Retinal pigment epithelial cell (primary cell): ENCODE measurements at places on chromosomes 3 and 15.

- DNase-seq = no peak
Measured at GRCh38 chr15:77710637-77711036, 77.9 kb upstream of the LINGO1 start.

DNA sequence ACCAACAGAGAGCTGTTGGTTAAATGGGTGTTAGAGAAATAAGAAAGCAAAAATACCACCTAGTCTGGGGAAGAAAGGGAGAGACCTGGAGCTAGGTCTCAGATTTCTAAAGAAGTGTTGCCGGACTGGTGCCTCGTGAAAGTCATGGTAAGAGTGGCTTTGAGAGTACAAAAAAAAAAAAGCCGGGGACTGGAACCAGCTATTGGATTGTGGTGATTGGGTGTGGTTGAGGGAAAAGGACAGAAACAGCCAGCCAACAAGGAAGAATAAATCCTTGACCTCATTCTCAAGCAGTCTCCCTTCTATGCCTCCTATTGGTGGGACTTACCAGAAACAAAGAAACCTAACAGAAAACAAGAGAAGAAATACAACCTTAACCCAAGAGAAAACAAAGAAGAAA is 346.4 kb upstream of the KCNMB2 start:
- DNase-seq = no peak

GRCh38 chr15:38746211-38746610 is 181.6 kb upstream of the RASGRP1 start:
- no peak for DNase-seq

GRCh38 chr15:36877796-36878683 is 222.3 kb downstream of the MEIS2 start:
- DNase-seq = no peak

- no peak for DNase-seq
Measured at GRCh38 chr3:52350981-52351761, 35.1 kb downstream of the DNAH1 start.

GRCh38 chr3:89353465-89353864 is 246.0 kb downstream of the EPHA3 start:
- DNase-seq = no peak

- no peak for DNase-seq
Measured at GRCh38 chr3:5757213-5757804, 569.8 kb downstream of the EDEM1 start.

DNA sequence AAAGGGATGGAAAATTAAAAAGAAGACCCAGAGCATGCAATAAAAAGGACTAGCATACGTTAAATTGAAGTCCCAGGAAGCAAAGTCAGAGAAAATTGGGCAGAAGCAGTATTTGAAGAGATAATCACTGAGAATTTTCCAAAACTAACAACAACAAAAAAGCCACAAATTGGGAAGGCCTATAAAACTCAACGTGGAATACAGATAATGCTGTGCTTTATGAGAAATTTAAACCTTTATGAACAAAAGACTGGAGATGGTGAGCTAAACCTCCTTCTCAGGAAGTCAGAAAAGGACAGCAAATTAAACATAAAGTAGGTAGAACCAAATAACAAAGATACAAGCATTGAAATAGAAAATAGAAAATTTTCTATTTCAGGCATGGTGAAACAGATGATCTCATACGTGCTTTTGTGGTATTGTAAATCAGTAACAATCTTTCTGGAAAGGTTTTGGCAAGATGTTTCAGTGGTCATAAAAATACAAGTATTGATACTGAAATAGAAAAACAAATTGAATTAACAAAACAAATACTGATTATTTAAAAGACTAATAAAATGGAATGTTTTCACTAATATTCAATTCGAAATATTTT is 55.6 kb downstream of the LYSMD4 start:
- DNase-seq = no peak

- no peak for DNase-seq
Measured at GRCh38 chr15:78624651-78625590, 4.1 kb upstream of the CHRNA3 start.

DNA sequence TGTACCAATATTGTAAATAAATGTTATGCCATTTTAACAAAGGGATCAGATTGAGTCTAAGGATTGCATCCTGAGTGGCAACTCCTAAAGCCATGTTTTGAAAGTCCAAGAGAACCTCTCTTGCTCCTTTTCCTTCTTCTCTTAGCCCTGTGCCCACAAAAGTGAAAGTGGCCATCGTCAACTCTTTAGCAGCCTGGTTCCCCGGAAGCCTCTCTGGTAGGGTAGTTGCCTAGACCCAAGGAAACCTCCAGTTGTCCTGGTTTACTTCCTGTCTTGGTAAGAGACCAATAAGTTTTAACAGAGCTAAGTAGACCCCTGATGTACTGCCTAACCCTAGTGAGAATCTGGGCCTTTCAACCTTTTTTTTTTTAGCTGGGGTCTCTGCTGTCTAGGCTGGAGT is 10.2 kb upstream of the ITPKA start:
- no peak for DNase-seq

DNA sequence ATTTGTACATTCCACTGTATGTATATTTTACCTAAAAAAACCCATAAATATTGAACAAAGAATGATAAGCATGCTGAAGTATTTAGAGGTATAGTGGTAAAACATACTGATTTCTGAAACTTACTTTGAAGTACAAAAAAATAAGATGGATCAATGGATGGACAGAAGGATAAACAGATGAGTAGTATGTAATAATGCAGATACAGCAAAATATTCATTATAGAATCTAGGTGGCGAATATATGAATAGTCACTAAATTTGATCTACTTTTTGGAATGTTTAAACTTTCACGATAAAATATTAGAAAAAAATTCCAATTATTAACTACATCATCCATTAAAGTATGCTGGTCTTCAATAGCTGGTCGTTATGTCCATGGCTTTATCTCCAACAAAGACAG is 51.9 kb upstream of the GNB4 start:
- DNase-seq = no peak
